Stimulated activated memory B cell treated with anti-CD40 and anti-IgM and Interleukin-4, amounts not matched to agents 10 μg/mL and 1 μg/mL and 100 μg/mL, for 72 hours (primary cell): ENCODE measurements at places on chromosomes 12 and 14.

DNA sequence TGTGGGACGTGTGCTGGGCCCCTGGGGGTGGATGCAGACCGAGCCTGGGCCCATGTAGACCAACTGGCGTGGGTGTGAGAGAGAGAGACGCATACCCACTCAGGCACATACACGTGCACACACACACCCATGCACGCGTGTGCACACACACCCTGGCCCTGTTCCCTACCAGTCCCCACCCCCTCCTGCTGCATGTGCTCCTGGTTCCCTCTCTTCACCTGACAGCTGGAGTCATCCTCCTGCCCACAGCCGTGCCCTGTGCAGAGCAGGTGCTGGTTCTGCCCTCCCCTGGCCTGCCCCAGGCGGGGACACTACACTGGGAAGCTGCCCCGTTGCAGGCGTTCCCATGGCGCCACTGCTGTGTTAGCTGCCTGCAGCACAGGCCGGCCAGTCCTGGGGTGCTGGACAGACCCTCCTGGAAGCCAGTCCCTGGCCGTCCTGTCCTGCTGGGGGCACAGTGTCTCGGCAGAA is 18.5 kb downstream of the PACS2 start:
- ATAC-seq = no peak

DNA sequence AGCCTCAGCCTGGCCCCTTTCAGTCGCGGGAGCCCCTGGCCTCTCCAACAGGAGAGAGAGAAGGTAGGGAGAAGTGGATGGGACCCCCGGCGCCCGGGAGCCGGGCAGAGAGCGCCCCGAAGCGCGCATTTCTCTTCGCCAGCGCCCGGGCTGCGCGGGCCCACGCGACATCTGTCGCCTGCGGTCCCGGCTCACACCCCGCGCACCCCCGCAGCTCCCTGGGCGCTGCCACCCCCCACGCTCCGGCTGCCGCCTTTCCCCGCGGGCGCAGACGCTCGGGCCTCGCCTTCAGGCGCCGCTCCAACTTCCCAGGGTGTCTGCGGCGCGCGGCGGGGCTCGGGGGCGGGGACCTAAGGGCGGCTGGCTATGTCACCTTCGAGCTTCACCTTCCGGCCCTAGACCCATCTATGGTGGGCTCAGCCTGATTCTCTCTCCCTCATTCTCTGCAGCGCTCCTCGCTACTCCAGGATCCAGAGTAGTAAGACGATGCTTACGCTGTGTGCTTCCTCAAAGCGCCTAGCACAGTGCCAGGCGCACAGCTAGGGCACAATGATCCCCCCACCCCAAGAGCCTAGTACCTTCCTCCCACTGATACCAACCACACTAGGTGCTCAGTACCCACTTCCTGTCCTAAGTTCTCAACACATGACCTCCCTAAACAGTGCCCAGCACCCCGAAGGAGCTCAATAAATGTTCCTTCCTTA is 1.6 kb downstream of the HRK start:
- no peak for ATAC-seq

DNA sequence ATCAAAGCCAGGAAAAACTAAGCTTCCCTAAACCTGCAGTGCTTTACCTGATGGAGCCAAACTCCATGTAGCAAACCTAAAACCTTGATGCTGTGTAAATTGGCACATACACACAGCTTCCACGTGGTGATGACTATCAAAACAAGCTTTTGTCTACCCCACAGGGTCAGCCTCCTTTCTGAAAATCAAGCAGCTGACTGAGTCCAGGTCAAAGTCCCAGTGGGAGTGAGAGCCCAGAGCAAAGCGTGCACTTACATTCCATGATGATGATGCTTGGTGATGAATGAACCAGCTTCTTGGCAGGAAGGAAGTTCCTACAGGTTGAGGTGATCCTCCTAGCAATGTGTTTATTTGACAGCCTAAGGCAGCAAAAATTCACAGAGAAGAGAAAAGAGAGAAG is 630.0 kb upstream of the TBX3 start:
- ATAC-seq = no peak

DNA sequence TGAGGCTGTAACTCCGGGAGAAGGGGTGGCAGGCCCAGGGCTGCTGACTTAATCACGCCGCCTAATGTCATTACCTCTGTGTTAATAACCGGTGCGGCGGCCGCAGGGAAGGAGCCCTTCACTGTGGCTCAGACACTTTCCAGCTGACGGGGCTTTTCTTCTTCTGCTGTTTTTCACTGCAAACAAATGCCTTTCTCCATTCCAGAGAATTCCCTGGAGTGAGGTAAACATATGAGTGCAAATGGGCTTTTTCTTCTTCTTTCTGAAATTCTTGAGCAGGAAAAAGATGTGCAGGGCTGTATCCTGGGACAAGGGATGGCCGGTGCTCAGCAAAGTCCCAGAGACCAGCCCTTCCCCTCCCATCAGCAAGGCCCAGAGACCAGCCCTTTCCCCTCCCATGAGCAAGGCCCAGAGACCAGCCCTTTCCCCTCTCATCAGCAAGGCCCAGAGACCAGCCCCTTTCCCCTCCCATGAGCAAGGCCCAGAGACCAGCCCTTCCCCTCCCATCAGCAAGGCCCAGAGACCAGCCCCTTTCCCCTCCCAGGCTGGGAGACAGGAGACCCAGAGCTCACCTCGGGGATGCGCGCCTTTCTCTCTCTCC is 33.4 kb upstream of the FAM181A start:
- no peak for ATAC-seq

DNA sequence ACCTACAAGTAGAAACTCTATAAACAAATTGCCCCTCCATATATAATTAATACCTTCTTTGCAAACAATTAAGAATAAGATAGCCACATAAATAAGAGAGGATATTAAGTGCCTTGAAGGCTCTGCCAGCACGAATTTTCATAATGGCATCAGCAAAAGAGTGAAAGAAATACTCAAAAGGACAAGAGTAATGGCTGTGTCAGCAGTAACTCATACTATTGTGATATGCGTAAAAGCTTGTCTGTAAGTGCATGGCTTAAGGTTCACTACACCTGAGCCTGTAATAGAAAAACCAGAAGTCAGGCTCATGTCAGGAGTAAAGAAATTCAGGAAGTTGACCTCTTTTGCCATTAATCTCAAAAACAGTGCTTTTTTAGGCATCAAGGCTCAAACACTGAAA is 204.1 kb downstream of the TRHDE start:
- ATAC-seq = no peak

DNA sequence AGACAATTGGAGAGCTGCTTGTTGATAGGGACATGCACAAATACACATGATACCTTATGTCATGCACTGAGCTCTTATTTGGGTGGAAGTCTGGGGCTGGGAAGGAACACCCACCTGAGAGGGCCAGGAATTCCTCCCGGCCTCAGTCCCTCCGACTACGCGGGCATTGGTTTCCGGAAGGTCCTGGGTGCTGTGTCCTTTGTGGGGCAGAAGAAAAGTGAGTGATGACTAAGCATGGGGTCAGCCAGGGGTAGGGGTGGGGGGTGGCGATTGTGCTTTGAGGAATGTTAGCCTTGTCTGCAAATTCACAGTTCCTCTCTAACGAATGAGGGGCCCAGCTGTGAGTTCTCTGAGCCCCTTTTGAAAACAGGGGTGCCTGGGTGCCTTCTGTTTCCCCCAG is 798 bp downstream of the CELA1 start:
- ATAC-seq = no peak

DNA sequence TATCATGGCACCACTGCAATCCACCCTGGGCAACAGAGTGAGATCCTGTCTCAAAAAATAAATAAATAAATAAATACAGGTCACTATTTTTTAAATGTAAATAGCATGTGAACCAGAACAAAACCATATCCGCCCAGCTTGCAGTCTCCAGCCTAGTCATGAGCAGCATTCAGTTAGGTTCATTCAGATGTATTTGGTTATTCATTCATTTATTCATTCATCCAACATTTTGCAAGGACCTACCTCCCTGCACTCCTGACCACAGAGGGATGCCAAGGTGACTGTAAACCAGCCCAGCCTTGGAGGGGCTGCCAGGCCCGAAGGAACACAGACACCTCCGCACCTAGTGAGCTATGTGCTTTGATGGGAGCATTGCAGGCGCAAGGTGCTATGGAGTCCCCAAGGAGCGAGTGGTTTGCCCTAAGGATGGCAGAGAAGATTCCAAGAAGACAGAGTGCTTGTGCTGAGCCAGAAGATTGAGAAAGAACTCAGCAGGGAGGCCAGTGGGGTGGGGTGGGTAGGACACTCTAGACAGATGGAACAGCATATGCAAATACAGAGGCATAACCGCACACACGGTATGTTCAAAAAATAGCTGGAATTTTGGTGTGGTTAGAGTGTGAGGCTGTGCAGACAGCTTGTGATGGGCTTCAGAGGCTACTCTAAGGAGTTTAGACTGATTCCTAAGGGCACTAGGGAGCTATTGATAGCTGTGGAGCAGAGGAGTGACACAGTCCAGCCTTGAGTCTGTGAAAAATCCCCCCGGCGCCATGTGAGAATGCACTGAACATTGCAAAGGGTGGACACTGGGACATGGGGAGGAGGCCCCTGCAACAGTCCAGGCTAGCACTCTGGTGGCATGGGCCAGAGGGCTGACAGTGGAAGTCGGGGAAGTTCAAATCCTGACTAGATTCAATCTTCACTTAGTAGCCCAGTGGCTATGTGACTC is 11.7 kb downstream of the DTX1 start:
- no peak for ATAC-seq

DNA sequence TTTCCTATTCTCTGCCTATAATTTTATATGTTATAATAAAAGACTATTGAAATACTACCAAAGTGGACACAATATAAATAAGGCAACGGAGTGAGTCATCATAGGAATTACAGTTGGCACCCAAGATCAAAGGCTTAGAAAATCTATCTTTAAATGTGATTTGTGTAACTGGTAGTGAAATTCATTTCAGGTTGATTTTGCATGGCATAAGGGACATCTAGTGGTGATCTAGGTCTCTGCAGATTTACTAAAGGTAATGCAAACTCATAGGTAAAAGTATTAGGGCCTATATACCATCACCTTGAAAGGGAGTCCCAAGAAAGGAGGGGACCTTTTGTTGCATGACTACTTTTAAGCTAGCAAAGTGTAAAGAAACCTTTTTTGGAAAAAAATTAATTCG is 527.2 kb downstream of the NRXN3 start:
- ATAC-seq = no peak

- no peak for ATAC-seq
Observed at GRCh38 chr12:14252697-14253096, 112.8 kb upstream of the ATF7IP start.

DNA sequence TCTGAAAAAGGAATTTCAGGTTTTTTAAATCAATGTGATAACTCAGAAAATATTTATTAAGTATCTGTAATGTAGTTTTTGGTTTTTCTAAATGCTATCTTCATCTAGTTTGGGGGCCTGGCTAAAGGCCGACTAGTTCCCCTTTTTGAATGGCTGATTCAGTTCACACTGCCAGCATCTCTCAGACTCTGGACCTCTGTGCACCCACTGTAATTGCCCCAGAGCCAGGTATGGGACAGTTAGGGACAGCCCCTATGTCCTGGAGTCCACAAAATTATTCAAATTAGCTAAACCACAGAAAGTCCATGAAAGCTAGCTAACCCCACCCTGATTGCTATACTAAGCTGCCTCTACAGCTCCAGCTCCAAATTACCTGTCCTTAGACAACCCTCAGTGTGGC is 49.1 kb upstream of the RGS6 start:
- ATAC-seq = peak; percentile 61

- no peak for ATAC-seq
Observed at GRCh38 chr14:68680541-68681051, 112.3 kb downstream of the ZFP36L1 start.

DNA sequence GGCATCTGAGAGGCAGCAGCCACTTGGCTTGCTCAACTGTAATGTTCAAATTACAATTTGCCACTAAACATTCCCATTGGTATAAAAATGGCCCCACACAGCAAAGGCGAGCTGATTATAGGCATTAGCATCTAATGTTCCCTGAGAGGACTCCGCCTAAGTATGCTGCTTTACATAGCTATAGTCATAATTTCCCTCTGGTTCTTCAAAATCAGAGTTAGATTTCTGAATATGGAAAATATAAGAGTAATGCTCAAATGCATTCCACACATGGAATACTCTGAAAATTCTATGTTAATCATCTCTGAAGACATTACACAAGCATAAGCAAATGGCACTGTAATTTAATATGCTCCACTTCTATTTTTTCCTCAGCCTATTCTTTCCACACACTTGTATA is 83.7 kb upstream of the BTG1 start:
- no peak for ATAC-seq
